ENCODE measurements at places on chromosomes 3 and 15.

- no peak for DNase-seq
These were observed 1031.7 kb upstream of the CFAP20DC start for GRCh38 chr3:60081381-60082095.

GRCh38 chr15:22257047-22258008, 177.0 kb downstream of the OR4M2 start:
- DNase-seq, result peak; percentile 76

- DNase-seq, result no peak
These were observed 27.8 kb downstream of the KLHL6 start for GRCh38 chr3:183527428-183528379.

- DNase-seq, result no peak
These were observed 199.4 kb upstream of the MRPL3 start for GRCh38 chr3:131702146-131702545.

DNA sequence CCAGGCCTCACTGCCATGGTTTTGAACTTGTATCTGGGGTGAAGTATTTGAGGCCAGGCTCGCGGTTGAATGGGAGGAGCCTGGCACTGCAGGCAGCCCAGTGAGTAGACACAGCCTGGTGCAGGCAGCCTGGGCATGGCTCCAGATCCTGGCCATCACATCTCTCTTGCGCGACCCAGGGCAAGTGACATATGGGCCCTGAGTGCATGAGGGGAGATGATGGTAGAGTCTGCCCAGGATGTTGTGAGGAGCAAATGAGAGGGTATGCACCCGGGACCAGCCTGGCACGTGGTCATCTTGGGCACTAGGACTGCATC, 103.5 kb downstream of the TBC1D2B start:
- DNase-seq, result peak; percentile 66

DNA sequence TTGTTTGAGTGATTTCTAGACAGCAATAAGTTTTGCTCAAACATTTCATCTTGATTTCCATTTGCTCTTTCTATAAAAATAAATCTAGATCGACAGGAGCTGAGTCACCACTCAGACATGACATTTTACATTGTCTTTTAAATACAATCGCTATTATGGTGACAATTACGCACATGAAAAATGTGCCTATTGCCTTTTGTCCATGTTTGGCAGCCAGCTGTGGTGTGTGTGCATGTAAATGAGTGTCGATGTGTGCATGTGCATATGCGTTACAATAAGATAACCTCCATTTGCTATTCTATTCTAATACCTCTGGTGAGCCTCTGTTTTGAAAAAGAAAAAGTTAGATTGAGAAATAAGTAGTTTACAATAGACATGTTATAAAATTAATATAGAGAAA, 89.7 kb upstream of the GRM7 start:
- no peak for DNase-seq

- no peak for DNase-seq
These were observed 229.3 kb upstream of the UBE2E1 start for GRCh38 chr3:23576379-23576959.

- DNase-seq, result peak; percentile 80
These were observed 9.7 kb upstream of the PTPN23 start for GRCh38 chr3:47370887-47371697.

- DNase-seq, result no peak
These were observed 99.6 kb downstream of the BOC start for GRCh38 chr3:113310960-113311359.

DNA sequence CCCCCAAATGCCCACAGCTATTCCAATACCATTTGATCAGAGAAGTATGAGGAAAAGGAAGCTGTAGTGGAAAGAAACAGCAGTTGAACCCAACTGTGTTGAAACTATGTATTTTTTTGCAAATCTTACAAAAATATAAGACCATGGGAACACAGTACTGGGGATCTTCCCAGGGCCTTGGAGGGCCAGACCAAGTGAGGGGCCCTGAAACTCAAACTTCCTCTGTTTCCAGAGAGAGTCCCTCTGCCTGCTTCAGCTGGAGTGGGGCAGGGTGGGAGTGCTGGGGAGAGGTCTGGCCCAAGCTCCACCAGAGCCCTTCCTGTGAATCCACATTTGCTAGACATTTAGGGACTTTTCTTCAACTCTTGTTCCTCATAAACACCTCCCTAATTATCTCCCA, 263.9 kb downstream of the CHST2 start:
- no peak for DNase-seq

- DNase-seq, result no peak
These were observed 17.8 kb upstream of the ERICH6 start for GRCh38 chr3:150721285-150722130.

DNA sequence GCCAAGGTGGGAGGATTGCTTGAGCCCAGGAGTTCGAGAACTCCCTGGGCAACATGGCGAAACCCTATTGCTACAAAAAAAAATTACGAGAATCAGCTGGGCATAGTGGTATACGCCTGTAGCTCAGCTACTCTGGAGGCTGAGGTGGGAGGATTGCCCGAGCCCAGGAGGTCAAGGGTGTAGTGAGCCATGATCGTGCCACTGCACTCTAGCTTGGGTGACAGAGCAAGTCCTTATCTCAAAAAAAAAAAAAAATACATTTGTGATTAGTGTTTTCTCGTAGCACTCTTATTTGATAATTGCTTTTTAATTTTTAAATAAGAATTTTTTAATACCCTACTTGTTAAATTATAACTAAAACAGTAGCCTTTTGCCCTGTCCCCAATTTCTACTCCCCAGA, 18.4 kb downstream of the IREB2 start:
- no peak for DNase-seq

DNA sequence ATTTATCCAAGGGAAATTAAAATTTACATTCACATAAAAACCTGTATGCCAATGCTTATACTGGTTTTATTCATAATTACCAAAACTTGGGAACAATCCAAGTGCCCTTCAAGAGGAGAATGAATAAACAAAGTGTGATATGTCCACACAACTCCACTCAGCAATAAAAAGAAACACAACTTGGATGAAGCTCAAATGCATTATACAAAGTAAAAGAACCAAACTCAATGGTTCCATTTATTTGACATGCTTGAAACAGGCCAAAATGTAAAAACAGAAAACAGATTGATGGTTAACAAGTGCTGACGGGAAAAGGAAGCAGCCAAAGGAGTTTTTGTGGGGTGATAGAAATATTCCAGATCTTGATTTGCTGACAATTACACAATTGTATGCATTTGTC, 23.5 kb downstream of the OCA2 start:
- no peak for DNase-seq

DNA sequence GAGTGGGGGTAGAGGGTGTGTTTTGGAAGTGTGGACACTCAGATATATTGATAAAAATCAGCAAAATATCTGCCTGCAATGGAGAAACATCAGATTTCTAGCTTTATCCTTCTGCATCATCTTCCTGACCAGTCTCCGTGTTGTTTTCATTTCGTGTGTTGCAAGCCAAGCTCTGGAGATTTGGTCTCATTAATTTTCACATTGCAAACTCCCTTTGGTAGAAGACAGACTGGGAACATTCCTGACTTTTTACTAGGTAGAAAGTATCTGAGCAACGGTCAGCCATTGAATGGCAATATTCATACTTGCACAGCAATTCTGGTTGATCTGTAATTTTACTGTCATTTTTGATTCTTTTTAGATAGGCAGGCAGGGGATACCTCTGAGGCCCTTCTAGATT, 30.4 kb downstream of the FSTL1 start:
- DNase-seq, result no peak

- DNase-seq, result no peak
These were observed 52.7 kb downstream of the NFKBIZ start for GRCh38 chr3:101902041-101902440.

DNA sequence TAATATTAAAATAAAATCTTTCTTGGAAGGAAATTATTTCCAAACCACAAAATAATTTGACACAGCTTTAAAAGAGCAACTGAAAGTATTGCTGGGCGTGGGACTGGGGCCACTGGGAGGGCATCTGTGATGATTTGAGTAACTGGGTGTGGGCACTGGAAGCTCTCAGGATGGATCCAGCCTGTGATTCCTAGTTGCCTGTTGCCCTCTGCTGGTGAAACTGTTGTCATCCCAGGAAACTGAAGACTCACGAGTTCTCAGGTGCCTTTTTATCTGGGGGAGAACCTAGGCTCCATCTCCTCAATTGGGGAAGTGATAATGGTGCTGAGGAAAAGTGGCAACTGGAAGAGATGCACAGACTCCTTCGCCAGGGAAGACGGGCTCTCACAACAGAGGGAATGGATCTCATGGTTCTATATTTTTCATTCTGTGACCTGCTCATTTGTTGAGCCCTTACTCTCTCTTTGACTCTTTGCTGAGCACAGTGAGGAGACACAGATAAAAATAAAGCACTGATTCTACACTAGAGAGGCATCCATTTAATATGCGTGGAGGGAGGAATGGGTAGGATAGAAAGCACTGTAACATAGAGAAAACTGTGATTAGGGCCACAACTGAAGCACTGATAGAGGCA, 61.6 kb downstream of the TPRG1 start:
- no peak for DNase-seq

GRCh38 chr3:98513091-98513511, 9.6 kb downstream of the CLDND1 start:
- DNase-seq, result no peak

- no peak for DNase-seq
These were observed 9.3 kb upstream of the VILL start for GRCh38 chr3:37981348-37981664.

- DNase-seq, result no peak
These were observed 93.3 kb downstream of the SI start for GRCh38 chr3:164984947-164985346.

DNA sequence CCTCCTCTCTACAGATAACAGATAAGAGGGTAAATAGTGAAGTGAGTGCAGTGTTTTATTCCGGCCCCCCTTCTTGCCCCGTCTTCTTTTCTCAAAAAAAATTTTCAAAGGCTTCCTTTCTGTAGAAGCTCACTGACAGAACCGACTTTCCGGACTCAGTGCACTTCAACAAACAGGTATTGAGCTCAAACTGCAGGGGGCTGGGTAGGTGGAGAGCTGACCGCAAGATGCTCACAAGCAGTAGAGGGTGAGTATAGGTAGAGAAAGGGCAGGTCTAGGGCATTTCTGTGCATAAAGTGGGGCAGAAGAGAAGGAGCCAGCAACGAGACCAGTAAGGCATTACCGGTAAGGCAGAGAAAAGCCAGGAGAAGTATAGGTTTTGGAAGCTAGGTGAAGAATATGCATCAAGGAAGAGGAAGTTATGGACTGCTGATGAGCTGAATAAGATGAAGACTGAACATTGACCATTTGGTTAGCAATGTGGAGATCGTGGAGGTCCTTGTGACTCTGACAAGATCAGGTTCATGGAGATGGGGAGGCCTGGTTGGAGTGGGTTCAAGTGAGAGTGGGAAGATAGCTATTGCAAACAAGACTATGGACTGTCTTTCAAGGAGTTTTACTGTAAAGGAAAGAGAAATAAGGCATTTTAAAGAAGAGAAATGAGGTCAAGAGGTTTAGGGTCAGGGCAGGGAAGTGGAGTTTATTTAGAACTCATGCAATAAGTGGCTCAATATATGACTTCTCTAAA, 97.4 kb downstream of the ST6GAL1 start:
- DNase-seq, result no peak

GRCh38 chr15:29550834-29551465, 271.3 kb downstream of the TJP1 start:
- DNase-seq, result no peak

- no peak for DNase-seq
These were observed 94.3 kb downstream of the XRN1 start for GRCh38 chr3:142353571-142353970.

- no peak for DNase-seq
These were observed 19.1 kb upstream of the XYLB start for GRCh38 chr3:38327335-38328009.

DNA sequence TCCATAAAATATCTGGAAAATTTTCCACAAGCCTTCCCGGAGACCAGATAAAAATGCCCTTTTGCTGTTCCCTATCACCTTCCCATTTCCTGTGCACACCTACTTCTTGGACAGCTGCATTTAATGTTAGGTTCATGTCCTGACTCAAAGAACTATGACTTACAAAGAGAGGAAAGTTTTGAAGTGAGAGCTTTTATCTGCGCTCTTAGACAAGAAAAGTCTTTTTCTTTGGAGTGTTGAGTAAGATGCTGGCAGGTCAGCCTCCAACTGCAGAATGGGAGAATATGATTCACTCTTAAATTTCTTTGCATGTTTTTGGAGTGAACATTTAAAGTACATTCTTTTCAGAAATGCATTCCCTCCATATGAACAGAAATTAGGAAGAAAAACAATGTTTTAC, 147.3 kb upstream of the DPH6 start:
- no peak for DNase-seq

- no peak for DNase-seq
These were observed 234.0 kb downstream of the RPLP1 start for GRCh38 chr15:69686626-69687025.

DNA sequence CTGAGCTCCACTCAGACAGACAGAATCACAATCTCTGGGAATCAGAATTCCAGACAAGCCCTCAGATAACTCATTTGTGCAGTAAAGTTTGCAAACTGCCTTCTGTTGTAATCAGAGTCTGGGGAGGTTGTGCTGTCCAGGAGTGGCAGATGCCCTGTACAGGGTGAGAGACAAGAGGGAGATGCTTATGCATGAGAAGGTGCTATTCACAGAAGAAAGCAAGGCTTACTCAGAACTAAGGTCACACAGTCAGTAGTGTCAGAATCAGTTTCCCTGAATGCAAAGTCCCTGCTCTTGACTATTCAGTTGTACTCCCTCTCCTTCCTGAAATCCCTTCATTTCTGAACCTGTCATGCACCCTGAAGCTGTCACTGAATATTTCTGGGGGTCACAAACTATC, 43.7 kb downstream of the SRPRB start:
- no peak for DNase-seq

GRCh38 chr15:38563723-38564519, 693 bp downstream of the RASGRP1 start:
- DNase-seq, result peak; percentile 97

DNA sequence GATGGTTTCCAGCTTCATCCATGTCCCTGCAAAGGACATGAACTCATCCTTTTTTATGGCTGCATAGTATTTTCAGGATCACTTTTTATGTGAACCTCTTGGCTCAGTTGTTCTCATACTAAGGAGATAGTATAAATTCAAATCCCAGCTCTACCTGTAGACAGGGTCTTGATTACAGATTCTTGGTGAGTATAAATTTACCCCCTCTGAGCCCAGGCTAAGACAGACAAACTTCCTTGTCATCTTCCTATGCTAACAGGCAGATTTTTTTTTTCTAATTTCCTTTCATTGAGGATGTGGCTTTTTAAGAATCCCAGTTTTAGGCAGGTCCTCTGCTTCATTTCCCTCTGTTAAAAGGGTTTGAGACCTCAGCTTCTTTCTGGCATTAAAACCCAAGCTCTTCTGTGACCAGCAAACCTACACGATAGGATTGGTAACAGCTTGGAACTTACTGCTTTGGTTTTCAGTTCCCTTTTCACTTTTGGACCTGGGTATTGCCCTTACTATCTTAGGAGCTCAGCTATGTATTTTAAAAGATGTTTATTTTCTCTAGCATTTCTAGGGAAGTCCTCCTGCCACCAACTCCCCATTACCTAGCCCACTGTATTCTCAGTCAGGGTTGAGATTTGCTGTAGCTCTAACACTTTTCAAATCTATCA, 72.5 kb downstream of the VPS8 start:
- no peak for DNase-seq
